ENCODE measurements at places on chromosomes 4 and X. TPM values are rescaled to one million over a fixed set of nuclear protein-coding genes. Genes with fewer than 3 reads are reported as not detected.

- no peak overlapping the region for H3K4me3 ChIP-seq
- H3K27ac ChIP-seq = no peak overlapping the region
- no peaks in the 10 kb centered on the region for H3K27me3 ChIP-seq
- no peaks in the 10 kb centered on the region for H3K4me1 ChIP-seq
- DNase-seq = no peak
Observed at GRCh38 chrX:135528254-135528653, 7.8 kb downstream of the INTS6L start.

- no peaks in the 10 kb centered on the region for H3K4me1 ChIP-seq
- peaks cover 4% of the 10 kb centered on the region for H3K27me3 ChIP-seq
- peak within 1 kb of the TSS; percentile 43 for H3K27ac ChIP-seq
Observed at GRCh38 chrX:100819837-100820666, at the start of gene CSTF2. Gene CSTF2, plus strand, starts transcription at chrX:100820391. Its CDS starts 26 bp downstream, at chrX:100820417.

DNA sequence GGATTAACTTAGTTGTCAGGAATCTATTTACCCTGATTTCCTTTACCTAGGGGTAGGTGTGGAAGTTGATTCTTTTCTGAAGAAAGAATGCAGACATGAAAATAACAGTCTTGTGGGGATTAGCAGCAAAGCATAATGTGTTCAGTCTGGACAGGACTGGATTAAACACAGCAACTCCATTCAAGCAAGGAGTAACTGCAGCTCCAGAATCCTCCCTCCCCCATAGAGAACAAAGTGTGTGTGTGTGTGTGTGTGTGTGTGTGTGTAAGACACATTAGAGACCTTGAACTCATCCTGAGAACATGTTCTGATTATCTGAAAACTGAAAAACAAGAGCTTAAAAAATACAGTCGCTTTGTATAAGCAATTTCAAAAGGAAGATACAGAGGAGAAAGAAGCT lies 9.3 kb downstream of the C4orf54 start:
- no peaks in the 10 kb centered on the region for H3K27me3 ChIP-seq
- H3K27ac ChIP-seq = no peak overlapping the region
- DNase-seq = no peak
- no peaks in the 10 kb centered on the region for H3K4me1 ChIP-seq
- no peaks in the 10 kb centered on the region for H3K36me3 ChIP-seq
- no peak overlapping the region for H3K4me3 ChIP-seq

- peaks cover 6% of the 10 kb centered on the region for H3K4me1 ChIP-seq
- H3K36me3 ChIP-seq = no peaks in the 10 kb centered on the region
- no peak overlapping the region for H3K27ac ChIP-seq
- no peaks in the 10 kb centered on the region for H3K27me3 ChIP-seq
- no peak overlapping the region for H3K4me3 ChIP-seq
- no peak for DNase-seq
Observed at GRCh38 chr4:168699224-168699878, 202.5 kb downstream of the PALLD start.

DNA sequence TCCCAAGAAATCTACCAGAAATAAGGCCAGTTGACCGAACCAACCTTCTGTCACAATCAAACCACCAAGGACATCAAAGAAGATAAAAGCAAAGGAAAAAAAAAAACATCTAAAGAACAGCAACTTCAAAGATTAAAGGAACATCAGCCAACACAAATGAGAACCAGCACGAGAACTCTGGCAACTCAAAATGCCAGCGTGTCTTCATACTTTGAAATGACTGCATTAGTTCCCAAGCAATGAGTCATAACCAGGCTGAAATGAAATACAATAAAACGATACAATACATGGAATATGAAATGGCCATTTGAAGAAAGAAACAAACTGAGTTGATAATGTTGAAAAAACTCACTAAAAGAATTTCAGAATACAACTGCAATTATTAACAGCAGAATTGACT lies 611.6 kb upstream of the GRIA3 start:
- H3K27me3 ChIP-seq = no peaks in the 10 kb centered on the region
- H3K27ac ChIP-seq = no peak overlapping the region
- H3K4me3 ChIP-seq = no peak overlapping the region
- no peaks in the 10 kb centered on the region for H3K4me1 ChIP-seq

DNA sequence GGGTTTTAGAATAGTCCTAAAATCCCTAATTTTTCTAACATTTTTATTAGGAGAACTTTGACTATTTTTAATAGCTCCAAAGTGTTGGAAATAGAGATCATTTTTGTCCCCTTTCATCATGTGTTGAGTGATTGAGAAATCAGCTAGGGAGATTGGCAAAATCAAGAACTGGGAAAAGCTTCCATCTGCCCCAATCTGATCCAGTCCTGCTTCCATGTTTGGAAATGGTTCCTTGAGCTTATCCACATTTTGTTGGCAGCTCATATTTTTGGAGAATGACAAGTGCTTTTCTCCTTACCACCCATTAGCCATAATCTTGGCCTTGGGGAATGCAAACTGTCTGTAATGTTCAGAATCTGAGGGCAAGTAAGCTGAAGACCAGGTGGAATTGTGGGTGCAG lies 73.9 kb downstream of the SYNPO2 start:
- H3K4me3 ChIP-seq = no peak overlapping the region
- H3K27ac ChIP-seq = peak overlapping the region; percentile 84
- no peaks in the 10 kb centered on the region for H3K27me3 ChIP-seq

PNCK gene
- 1.8 TPM for total RNA-seq

DNA sequence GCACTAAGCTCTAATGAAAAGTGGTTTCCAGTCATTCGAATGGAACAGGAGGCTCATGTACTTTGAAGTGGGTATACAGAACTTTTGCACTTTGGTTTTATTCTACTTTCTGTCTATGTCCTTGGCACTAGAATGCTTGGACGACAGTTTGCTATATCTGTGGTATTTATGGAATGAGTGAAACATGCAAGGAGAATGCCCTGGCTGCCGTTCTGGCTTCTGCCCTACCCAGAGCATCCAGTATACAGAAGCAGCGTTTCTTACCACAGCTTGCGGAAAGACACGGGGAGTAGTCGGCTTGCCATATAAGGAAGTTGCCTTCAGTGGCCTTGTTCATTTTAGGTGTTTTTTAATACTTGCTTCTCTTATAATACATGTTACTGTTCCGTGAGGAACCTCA lies 98.0 kb downstream of the TBL1X start:
- DNase-seq = no peak
- H3K4me1 ChIP-seq = no peaks in the 10 kb centered on the region
- H3K27me3 ChIP-seq = no peaks in the 10 kb centered on the region
- no peak overlapping the region for H3K4me3 ChIP-seq
- no peak overlapping the region for H3K27ac ChIP-seq

ADH6 gene
- not detected for total RNA-seq

- H3K4me1 ChIP-seq = no peaks in the 10 kb centered on the region
- H3K4me3 ChIP-seq = no peak overlapping the region
- no peak overlapping the region for H3K27ac ChIP-seq
- DNase-seq = no peak
- no peaks in the 10 kb centered on the region for H3K27me3 ChIP-seq
Observed at GRCh38 chr4:74919783-74920182, 13.1 kb upstream of the PARM1 start.

DNA sequence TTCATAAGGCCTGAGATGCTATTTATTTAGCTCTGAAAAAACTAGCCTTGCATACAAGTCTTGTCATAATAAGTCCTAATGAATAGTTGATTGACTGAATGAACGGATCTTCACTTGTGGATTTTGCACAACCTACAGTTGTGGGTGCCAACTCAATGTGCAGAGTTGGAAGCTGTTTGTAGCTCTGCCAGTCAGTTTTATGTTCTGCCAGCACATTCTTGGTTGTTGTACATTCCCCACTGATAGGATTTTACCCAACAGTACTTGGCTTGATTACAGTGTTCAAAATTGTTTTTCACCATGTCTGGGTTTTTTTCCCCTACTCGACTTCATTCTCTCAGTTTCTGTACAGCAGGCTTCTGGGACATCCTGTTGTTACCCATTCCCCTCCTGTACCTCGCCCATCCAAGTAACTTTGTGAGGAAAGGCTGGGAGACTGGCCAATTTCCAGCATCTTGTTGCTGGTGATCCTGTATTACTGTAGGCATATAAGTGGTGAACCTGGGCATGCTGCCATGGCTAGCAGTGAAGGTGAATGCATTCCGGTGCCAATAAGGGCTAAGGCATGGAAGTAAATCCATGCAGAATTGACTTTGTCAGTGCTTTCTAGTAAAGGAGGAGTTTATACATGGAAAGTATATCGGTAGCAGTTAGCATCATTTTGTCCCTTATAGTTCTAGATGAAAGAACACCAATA lies 22.8 kb downstream of the IL1RAPL1 start:
- DNase-seq = no peak
- H3K27ac ChIP-seq = no peak overlapping the region
- H3K4me3 ChIP-seq = no peak overlapping the region
- no peaks in the 10 kb centered on the region for H3K36me3 ChIP-seq
- H3K4me1 ChIP-seq = no peaks in the 10 kb centered on the region

GRCh38 chrX:104193485-104193884 lies 27.2 kb downstream of the FAM199X start:
- no peaks in the 10 kb centered on the region for H3K4me1 ChIP-seq
- no peak for DNase-seq
- H3K27me3 ChIP-seq = no peaks in the 10 kb centered on the region
- no peak overlapping the region for H3K4me3 ChIP-seq
- no peak overlapping the region for H3K27ac ChIP-seq

KIAA1210 gene
- not detected for total RNA-seq

EDA gene
- total RNA-seq = 0.51 TPM

DNA sequence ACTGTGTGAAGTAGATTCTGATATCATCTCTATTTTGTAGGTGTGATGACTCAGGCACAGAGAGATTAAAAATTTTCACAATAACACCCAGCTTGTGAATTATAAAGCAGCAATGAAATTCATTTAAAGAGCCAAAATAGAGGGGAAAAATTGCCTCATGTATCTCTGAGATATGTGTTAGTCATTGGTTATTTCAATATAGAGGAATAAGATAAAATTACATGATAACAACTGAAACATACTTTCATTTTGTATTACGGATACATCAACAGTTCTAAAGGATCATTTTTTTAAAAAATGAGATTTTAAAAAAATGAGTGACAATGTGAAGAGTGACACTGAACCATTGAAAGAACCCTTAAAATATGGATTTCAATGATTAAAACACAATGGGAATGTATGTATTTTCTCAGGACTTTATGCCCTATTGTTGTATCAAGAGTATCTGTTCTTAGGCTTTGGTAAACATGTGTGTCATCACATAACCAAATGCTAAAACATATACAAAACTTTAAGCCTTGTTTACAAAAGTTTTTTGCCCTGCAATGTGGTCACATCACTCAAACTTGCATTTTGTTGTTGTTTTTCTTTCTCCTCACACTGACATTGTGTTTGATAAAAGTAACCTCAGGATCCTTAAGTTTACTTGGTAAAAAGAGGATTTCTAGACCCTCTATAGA lies 221.3 kb downstream of the ANTXR2 start:
- no peak overlapping the region for H3K4me3 ChIP-seq
- no peaks in the 10 kb centered on the region for H3K27me3 ChIP-seq
- DNase-seq = no peak
- no peaks in the 10 kb centered on the region for H3K36me3 ChIP-seq
- no peak overlapping the region for H3K27ac ChIP-seq

- H3K4me3 ChIP-seq = no peak overlapping the region
- H3K36me3 ChIP-seq = no peaks in the 10 kb centered on the region
- no peaks in the 10 kb centered on the region for H3K27me3 ChIP-seq
- peak; percentile 86 for DNase-seq
- H3K4me1 ChIP-seq = no peaks in the 10 kb centered on the region
Observed at GRCh38 chr4:37603070-37603468, 83.1 kb downstream of the RELL1 start.

FGFBP2 gene
- not detected for total RNA-seq

GRCh38 chr4:113602646-113603228 lies 158.8 kb downstream of the CAMK2D start:
- no peak for DNase-seq
- H3K27me3 ChIP-seq = no peaks in the 10 kb centered on the region

DNA sequence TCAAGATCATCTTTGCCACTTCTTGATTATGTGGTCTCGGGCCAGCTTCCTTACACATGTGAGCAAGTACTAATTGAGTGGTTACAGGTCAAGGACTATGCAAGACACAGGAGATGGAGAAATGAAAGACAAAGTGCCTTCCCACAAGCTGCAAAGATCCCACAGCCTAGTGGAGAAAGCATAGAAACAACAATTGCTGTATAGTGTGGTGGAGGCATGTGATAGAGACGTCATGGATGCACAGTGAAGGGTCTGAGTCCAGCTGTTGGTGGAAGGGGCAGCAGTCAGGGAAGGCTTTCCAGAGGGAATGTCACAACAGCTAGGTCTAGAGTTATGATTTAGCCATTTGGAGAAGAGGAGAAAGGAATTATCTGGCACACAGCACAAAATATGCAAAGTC lies 210.6 kb downstream of the KDR start:
- no peaks in the 10 kb centered on the region for H3K36me3 ChIP-seq
- no peak overlapping the region for H3K4me3 ChIP-seq
- H3K4me1 ChIP-seq = no peaks in the 10 kb centered on the region
- H3K27me3 ChIP-seq = no peaks in the 10 kb centered on the region

- DNase-seq = no peak
- no peak overlapping the region for H3K27ac ChIP-seq
- H3K4me1 ChIP-seq = no peaks in the 10 kb centered on the region
- no peak overlapping the region for H3K4me3 ChIP-seq
- H3K27me3 ChIP-seq = no peaks in the 10 kb centered on the region
- no peaks in the 10 kb centered on the region for H3K36me3 ChIP-seq
Observed at GRCh38 chr4:154014407-154015321, 225.8 kb upstream of the SFRP2 start.

GRCh38 chr4:15376145-15376544 lies 51.7 kb upstream of the C1QTNF7 start:
- no peak overlapping the region for H3K27ac ChIP-seq
- no peak overlapping the region for H3K4me3 ChIP-seq
- no peaks in the 10 kb centered on the region for H3K27me3 ChIP-seq
- DNase-seq = no peak

DNA sequence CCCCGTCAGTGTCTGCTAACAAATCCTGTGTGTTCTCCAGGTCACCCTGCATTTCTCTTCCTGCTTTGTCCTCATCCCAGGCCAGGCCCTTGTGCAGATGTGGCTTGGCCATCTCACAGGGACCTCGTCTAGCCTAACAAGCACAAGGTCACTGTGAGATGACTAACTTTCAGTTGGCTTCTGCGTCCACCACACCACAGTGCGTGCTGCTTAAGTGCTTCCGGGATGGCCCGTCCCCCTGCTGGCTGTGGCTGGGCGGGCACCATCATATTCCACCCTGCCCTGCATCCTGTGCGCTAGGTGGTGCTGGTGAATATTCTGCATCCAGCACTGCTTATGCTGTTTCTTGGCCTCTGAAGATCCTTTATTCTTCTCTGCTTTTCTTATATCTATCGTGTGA lies 33.8 kb downstream of the RBBP7 start:
- no peak overlapping the region for H3K4me3 ChIP-seq
- H3K36me3 ChIP-seq = no peaks in the 10 kb centered on the region
- H3K27me3 ChIP-seq = no peaks in the 10 kb centered on the region
- no peak for DNase-seq

- DNase-seq = no peak
- no peaks in the 10 kb centered on the region for H3K36me3 ChIP-seq
- no peak overlapping the region for H3K4me3 ChIP-seq
Observed at GRCh38 chr4:1535926-1536578, 129.8 kb upstream of the NKX1-1 start.

STK26 gene
- 65.9 TPM for total RNA-seq

CLNK gene
- total RNA-seq = not detected

HTR2C gene
- not detected for total RNA-seq

CCDC149 gene
- 104 TPM for total RNA-seq

CXorf49 gene
- not detected for total RNA-seq

Measured in uterus (tissue), 4 donors.